ENCODE measurements at places on chromosomes 4 and X.

DNA sequence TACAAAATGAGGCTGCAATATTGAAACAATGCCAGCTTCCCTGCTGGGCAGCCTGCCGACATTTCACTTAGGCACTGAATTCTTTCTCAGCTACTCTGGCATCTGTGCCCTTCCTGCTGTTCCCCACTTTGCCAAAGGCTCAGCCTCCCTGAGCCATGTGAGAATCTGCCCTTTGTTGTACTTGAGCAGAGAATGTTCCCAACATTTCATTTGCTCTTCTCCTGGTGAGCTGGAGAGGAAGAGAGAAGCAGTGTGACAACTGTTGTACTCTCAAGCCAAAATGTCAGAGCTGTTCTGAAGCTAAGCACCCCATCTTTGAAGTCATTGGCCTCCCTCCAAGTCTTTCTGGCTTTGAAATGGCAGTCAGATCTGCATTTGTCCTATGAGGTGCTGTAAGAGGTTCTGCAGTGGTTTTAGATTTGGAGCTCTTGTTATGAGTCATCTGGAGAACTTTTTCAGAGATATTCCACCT lies 32.5 kb downstream of the LANCL3 start:
- DNase-seq: no peak

DNA sequence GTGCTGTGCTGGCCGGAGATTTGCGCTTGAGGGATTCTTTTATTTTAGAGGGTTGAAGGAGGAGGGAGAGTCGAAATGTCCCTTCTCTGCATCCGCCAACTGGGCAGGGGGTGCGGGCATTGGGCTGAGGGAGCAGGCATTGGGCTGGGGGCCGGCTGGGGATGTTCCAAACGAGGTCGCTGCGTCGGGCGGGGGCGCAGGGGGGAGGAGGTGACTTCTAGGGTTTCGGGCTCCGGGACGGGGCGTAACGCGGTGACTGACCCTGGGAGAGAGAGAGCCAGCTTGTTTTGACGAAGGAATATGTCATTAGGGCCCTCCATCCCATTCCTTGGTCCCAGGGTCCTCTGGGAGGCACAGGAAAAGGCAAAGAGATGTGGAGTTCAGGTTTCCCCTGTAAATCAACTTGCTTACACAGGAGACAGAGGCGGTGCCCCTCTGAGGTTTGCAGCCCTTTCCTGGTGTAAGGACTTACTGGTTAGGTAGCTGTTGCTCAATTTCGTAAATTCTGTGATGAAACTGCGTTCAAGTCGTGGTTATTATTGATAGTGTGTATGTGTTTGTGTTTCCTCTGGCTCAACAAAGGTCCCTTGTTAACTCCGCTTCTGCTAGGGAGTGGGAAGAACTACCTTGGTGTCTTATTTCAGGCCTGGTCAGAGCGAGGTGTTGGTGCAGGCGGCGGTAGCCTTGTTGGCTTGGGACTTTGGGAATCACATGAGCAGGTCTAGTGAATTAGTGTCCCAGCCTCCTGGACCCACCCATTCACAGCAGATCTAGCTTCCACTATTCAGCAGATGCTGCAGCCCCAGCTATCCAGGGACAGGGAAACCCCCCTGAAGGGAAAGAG lies 716 bp downstream of the FHIP1A start:
- DNase-seq: peak; percentile 3

DNA sequence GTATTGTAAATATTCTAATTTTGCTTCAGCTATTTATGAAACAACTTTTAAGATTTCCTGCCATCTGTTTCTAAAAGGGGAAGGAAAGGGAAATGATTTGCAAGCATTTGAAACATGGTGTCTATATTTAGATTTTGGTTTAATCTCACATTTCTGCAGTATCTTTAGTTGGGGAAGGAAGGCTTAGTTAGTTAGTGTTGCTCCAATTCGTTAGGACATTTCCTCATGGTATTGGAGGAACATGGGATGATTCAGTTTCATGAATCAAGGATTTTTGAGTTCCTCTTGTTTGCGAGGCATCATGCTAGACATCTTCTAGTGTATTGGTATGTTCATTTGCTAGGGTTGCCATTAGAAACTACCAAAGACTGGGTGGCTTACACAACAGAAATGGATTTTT lies 20.5 kb upstream of the TMEM192 start:
- no peak for DNase-seq

GRCh38 chr4:137474711-137475301 lies 57.5 kb downstream of the PCDH18 start:
- DNase-seq: peak; percentile 88

GRCh38 chrX:56782352-56782751 lies 53.3 kb downstream of the NBDY start:
- DNase-seq: no peak

DNA sequence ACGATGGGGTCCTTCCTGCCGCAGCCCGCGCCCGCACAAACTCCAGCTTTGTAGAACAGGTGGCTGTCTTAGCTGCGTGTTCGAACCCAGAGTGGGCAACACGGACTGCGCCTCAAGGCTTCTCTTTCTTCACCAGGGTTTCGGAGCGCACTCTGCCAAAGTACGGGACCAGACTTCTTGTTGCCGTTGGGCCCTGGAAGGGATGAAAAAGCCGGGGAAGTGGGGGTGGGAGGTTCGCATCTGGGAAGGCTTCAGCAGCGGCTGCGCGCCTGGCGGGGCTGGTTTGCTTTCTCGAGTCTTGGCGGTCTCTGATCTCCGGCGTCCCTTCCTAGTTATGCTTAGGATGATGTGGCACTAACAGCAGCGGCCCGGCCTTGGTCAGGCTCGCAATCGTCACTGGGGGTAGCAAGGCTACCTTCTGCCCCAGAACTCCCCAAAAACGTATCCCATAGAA lies 673 bp downstream of the PARM1 start:
- DNase-seq: peak; percentile 54

DNA sequence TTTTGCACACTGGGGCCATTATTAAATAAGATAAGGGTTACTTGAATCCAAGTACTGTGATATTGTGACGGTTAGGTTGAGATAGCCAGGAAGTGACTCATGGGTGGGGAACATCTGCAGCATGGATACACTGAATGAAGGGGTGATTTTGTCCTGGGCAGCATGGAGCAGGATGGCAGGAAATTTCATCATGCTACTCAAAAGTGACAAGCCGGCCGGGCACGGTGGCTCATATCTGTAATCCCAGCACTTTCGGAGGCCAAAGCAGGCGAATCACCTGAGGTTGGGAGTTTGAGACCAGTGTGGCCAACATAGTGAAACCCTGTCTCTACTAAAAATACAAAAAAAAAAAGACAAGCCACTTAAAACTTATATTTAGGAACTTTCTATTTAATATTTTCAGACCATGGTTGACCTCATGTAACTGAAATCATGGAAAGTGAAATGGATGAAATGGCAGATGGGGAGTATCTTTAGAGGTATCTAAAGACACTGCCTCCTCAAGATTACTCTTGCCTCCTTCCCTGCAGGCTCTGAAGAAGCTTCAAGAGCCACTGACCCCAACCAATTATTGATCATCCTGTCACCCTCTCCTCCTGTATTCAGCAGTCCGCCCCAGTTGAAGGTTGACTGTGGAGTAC lies 3.9 kb upstream of the TRIM60 start:
- DNase-seq: no peak

DNA sequence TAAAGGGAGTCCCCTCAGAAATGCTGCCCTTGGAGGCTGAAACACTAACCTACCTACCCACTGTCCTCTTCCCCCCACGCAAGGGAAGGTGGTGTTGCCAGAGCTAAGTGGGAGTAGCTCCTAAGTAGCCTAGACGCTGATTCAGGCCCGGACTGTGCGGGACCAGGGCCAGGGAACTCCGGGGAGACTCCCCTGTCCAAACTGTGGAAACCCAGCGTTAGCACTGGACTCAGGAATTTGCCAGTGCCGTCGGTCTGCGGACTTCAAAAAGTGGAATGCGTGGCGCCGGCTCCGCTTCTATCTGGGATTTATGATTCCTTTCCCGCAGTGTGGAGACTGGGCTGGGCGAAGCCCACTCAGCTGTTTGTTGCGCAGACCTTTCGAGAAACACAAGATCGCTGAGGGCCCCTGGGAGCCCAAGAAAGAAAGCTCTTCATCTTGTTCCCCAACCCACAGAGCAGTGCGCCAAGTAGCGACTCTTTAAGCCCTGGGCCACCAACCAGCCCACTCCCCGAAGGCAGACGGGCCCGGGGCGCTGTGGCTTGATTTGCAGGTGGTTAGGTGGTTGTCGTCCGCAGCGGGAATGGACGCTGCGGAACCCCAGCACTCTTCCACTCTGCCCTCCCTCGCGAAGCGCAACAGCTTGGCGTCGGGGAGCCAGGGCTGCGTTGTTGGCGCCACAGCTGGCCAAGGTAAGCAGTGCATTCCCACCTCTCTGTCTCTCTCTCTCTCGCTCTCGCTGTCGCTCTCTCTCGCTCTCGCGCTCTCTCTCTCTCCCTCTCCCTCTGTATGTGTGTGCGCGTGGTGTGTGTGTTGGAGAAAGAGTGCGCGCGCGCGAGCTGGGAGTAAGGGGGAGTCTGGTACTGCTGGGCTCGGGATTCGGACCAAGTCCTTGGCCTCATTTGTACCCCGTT lies 2.0 kb downstream of the TMEM255A start:
- peak; percentile 86 for DNase-seq

GRCh38 chr4:2261110-2261852 lies 628 bp downstream of the MXD4 start:
- peak; percentile 65 for DNase-seq

GRCh38 chr4:72084587-72085011 lies 52.8 kb downstream of the NPFFR2 start:
- no peak for DNase-seq

- DNase-seq: no peak
These were observed 283.8 kb downstream of the IQCM start for GRCh38 chr4:149531861-149532260.

DNA sequence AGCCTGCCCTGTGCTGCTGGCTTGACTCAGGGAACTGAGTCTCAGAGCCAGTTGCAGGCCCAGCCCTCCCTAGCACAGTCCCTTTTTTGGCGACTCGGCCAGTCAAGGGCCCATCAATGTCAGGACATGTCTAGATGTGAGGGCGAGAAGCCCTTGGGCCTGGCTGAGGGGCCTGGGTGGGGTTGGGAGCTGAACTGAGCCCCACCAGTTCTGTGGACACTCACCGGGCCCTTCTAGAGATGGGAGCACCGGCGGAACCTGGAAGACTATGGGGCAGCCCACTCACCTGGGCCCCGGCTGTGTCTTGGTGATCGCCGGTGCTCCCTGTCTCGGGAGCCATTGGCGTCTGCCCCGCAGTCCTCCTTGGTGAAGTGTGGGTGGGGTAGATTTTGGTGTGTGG lies 245.9 kb downstream of the AFAP1 start:
- no peak for DNase-seq

DNA sequence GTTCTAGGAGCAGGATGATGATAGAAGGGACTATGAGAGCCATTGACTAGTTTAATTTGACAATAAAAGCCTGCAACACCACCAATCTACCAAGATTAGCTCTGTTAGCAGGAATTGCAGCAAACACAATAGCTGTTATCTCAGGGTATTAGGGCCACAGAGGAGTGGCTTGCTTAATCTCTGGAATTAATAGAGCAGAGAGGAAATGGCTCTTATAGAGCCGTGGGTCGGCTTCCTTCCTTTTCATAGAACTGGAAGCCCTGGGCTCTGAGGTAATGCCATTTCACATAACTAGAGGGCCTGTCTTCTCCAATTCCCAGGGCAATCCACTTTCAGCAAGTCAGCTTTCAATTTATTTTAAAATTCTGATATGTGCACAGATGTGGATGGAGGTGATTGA lies 83.0 kb downstream of the MAMLD1 start:
- no peak for DNase-seq

- DNase-seq: no peak
These were observed 87.0 kb downstream of the IRF2 start for GRCh38 chr4:184387351-184387750.

- no peak for DNase-seq
These were observed 115.7 kb downstream of the NDST4 start for GRCh38 chr4:114997576-114998247.

DNA sequence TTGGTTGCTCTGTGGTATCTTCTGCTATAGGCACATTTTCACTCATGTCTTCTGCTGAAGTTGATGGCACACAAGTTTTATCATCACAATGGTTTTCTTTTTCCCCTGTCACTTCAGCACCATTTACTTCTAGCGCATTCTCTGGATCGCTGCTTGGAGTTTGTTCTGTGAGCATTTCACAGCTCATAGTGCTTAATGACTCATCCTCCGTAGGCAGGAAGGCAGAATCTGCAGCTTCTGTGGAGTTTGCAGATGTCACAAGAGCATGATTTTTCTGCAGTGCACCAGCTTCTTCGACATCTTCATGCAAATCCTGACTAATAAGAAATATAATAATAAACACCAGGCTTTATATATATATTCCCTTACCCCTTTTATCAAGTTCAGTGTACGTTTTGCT lies 83.6 kb downstream of the CHM start:
- no peak for DNase-seq

DNA sequence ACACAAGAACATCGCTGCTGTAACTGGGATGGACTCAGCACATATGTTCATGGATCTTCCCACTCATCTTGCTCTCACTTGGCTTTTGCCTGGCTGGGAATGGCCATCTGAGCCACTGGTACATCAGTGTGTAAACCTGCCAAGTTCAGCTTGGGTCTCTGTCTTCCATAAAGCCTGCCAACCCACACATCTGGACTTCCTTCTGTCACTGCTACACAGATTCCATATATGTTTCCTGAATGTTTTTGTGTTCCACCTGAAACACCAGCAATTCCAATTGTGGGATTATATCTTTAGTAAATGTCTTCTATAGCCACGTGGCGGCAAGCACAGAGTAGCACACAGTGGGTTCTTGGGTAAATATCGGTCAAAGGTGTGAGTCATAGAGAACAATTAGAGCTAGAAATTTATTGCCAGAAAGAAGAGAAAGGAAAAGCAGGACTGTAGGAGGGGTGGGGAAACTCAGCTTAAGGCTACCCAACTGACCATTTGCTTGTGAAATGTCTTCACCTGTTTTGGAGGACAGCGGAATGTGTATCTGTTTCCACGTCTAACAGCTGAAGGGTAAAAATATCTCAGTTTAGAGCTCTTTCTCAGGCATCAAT lies 125.9 kb downstream of the MFAP3L start:
- no peak for DNase-seq

DNA sequence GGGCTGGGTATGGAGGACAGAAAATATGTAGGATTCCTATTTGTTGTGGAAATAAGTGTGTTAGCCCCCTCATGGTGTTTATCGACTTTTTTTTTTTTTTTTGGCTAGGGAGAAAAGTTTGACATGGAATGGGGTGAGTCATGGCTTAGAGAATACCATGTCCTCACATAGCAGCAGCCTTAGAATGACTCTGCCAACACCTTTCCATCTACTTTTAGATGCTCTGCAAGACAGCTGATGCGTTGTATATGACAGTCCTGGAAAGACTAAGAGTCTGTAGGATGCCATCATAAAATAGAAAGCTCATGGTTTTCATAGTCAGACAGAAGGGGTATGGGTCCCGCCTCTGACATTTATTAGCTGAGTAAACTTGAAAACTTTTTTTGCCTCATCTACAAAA lies 37.7 kb downstream of the MTTP start:
- DNase-seq: no peak

DNA sequence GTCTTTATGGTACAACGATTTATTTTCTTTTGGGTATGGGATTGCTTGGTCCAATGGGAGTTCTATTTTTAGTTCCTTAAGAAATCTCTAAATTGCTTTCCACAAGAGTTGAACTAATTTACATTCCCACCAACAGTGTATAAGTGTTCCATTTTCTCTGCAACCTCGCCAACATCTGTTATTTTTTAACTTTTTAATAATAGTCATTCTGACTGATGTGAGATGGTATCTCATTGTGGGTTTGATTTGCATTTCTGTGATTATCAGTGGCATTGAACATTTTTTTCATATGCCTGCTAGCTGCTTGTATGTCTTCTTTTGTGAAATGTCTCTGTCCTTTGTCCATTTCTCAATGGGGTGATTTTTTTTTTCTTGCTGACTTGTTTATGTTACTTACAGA lies 42.8 kb downstream of the UCHL1 start:
- no peak for DNase-seq

- no peak for DNase-seq
These were observed 114.3 kb upstream of the CPEB2 start for GRCh38 chr4:14887842-14888433.

Data from NCI-H69 (cell line).